ENCODE measurements at places on chromosomes 5 and 9.

DNA sequence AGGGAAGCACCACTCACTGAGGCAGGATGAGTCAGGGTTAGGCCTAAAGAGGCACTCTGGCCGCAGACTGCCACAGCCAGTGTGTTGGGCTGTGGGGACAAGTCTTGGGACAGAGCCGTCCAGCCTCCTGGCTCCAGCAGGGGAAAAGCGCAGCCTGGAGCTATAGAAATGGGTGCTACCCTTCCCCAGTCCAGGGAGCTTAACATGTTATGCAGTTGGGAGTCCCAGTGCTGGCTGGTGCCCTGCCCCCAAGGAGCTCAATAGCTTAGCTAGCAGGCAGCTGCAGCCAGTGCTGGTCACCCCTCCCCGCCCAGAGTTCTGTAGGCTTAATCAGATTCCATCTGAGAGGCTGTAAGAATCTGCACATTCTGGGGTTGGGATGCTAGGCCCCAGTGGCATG, 399.6 kb upstream of the TUSC1 start:
- DNase-seq = no peak

DNA sequence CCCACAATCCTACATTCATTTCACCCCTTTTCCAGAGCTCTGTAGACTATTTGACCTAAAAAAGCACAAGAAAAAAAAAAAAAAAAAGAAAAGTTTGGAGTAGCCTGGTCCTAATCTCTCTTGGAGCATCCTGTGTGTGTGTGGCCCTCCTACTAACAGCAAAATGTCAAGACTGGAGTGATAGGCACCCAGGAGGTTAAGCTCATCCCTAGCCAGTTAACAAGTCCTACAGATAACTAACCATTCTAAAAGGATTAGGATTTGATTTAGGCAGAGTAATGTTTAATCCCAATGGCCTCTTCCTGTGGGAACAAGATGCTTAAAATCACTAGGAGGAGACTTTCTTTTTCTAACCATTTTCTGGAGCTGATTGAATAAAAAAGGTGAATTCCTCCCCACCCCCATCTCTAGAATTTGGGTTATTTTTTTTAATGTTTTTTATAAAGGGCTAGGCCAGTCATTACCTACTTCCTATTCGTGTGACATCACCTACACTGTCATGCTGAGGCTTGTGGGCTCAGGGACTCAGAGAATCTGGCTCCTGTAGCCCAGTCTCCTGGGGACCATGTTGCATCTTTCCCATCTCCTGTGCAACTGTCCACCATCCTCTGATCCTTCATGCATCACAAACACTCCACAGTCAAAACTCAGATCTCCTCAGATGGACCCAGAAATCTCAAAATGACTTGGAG, 43.2 kb upstream of the NR3C1 start:
- DNase-seq = no peak

DNA sequence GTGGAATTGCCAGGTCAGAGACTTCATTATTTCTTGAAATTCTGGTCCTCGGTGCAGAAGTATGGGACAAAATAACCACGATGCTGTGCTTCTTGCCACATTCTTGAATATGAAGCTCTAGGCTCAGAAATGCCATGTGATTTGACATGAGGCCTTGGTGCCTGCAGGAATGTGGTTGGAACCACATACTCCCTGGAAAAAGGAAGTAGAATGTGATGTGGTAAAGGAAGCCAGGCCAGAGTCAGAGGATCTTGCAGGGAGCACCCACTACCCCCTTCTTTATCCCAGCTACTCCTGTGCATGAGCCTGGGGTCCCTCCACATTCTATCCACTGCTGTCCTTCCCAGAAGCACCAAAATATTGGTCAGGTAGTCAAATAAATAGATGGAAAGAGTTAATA, 80.9 kb downstream of the FOXD1 start:
- DNase-seq = no peak

- no peak for DNase-seq
Observed at GRCh38 chr9:123401879-123402513, 46.0 kb downstream of the CRB2 start.

GRCh38 chr5:12659686-12660085, 755.4 kb upstream of the CTNND2 start:
- DNase-seq = no peak

DNA sequence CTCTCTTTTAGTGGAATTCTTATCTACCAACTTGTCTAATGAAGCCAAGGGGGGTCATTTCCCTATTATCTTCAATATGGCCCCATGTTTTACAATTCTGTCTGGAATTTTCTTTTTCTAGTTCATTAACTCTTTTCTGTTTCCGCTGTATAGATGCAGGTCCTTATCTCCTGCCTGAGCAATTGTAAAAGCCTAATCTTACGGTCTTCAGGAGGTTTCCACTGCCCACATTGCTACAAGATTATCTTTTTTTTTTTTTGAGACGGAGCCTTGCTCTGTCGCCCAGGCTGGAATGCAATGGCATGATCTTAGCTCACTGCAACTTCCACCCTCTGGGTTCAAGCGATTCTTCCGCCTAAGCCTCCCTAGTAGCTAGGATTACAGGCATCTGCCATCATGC, 132.3 kb downstream of the UNC13B start:
- no peak for DNase-seq

DNA sequence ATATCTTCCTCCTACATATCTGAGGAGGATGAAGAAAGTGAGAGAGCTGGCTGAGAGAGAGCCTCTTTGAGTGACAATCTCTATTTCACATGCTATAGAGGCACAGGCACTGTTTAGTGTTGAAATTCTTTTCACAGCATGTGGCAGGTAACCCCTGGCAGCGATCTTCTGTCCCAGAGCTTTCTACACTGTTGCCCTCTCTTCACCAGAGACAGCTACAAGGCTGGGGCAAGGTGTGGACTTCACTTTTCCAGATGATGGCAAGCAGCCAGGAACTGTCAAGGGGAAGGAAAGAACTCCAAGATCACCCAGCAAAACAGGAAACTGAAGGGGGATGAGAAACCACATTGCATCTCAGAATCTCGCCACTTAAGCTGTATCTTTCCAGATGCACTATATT, 205.2 kb downstream of the CAAP1 start:
- no peak for DNase-seq

DNA sequence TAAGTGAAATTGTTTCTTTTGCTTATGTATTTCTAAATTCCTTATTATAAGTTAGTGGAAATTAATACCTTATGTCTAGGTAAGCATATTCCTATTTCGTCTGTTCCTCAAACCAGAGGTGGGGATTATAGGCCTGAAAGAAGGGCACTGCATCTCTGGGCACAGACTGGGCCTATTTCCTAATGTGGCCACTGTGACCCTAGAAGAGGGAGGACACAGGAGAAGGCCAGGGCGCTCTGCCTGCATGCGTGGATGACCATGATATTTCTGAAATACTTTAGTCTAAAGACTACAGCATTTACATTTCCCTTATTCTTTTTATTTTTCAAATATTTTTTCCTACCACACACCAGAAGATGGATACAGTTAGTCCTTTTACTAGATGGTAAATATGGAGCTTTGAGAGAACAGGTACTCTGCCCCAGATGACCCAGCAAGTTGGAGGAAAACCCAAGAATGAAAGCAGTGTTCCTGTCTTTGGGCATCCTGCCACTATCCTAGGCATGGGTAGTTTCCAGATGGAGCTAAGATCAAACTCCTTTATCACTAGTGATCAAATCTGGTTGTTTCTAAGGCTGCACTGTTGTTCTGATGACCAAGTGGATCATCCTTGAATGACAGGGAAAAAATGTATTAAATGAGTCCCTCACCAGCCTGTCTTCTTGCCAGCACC, 27.8 kb downstream of the RUSC2 start:
- DNase-seq = no peak

GRCh38 chr9:110820381-110820780, 151.8 kb downstream of the MUSK start:
- no peak for DNase-seq

- DNase-seq = no peak
Observed at GRCh38 chr5:174312270-174312617, 266.7 kb downstream of the NSG2 start.
